Stimulated activated CD4-positive, alpha-beta T cell treated with anti-CD3 and anti-CD28 coated beads, Interleukin-15, amount 100 ng/mL, for 48 hours (primary cell): ENCODE measurements at places on chromosomes 4 and X.

DNA sequence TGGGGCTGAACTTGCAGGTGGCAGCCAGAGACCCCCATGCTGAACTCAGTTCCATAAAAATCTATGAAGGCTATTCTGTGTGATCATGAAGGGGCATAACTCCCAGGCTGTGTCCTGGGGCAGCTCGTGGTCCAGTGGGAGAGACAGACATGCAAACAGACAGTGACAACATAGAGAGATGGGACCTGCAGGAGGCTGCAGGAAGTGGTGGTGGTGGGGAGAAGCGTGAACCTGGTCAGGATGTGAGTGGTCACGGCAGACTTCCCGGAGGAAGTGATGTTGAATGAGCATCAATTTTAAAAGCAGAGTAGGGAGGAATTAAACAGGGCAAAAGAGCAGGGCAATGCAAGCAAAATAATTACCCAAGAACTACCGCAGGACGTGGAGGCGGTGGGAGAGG, 23.2 kb upstream of the SORCS2 start:
- DNase-seq: no peak

GRCh38 chr4:128686032-128686465, 123.5 kb upstream of the JADE1 start:
- DNase-seq: no peak

- DNase-seq: no peak
These were observed 100.2 kb upstream of the MID1IP1 start for GRCh38 chrX:38701073-38701472.

GRCh38 chrX:67614423-67614822, 70.6 kb downstream of the AR start:
- no peak for DNase-seq

- no peak for DNase-seq
These were observed 98.5 kb upstream of the MAGEB16 start for GRCh38 chrX:35699642-35700041.

DNA sequence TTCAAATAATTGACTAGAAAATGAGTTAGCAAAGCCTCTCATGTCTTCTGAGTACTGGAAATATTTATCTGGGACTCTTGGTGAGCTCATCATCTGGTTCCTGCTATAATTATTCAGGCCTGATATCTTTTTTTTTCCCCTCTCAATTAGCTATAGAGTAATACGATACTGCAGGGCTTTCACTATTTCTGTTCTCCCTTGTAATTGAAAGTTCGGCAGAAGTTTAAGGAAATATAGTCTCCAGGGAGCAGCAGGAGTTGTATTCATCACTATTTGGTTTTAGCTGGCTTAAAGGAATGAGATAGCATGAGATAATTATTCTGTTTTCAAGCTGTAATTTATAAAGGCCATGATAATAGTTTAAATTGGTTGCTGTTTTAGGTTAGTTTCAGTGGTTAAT, 378.6 kb upstream of the EPHA5 start:
- no peak for DNase-seq
